ENCODE measurements at places on chromosomes 13 and 19. TPM values are rescaled to one million over a fixed set of nuclear protein-coding genes. Genes with fewer than 3 reads are reported as not detected.

The PSG3 gene
- total RNA-seq: not detected

The GPR12 gene
- not detected for total RNA-seq

The KLHL1 gene
- total RNA-seq: 0.33 TPM

The GPR4 gene
- total RNA-seq: not detected

The GRIN2D gene
- total RNA-seq: 0.34 TPM

The INSR gene
- total RNA-seq: 67.5 TPM

The OVOL3 gene
- total RNA-seq: not detected

DNA sequence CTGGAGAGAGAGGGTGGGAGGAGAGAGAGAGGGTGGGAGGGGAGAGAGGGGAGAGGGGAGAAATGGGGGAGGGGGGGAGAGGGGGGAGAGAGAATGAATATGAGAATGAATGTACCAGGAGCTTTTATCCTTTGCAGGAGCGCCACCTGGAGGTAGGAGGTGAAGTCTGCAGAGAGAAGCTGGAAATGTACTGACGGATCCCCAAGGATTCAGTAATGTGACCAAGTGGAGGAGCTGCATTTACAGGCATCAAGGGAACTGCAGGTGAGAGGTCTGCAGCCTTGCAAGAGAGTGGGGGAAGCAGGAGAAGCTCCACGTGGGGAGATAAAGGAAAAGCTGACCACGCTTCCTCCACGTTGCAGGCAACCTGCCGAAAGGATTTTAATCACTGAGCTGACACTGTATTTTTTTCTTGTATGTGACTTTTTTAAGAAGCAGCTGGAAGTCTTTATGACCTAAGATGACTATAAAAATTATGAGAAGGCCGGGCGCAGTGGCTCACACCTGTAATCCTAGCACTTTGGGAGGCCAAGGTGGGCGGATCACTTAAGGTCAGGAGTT is 33.7 kb downstream of the VSTM1 start:
- peaks cover 16% of the 10 kb centered on the region for H3K27me3 ChIP-seq
- peak; percentile 35 for DNase-seq
- no peak overlapping the region for H3K27ac ChIP-seq
- no peak overlapping the region for H3K4me3 ChIP-seq
- H3K36me3 ChIP-seq: no peaks in the 10 kb centered on the region
- H3K4me1 ChIP-seq: no peaks in the 10 kb centered on the region

GRCh38 chr13:101673360-101674105 is 221.1 kb downstream of the ITGBL1 start:
- H3K4me1 ChIP-seq: no peaks in the 10 kb centered on the region
- H3K36me3 ChIP-seq: no peaks in the 10 kb centered on the region
- no peaks in the 10 kb centered on the region for H3K27me3 ChIP-seq

DNA sequence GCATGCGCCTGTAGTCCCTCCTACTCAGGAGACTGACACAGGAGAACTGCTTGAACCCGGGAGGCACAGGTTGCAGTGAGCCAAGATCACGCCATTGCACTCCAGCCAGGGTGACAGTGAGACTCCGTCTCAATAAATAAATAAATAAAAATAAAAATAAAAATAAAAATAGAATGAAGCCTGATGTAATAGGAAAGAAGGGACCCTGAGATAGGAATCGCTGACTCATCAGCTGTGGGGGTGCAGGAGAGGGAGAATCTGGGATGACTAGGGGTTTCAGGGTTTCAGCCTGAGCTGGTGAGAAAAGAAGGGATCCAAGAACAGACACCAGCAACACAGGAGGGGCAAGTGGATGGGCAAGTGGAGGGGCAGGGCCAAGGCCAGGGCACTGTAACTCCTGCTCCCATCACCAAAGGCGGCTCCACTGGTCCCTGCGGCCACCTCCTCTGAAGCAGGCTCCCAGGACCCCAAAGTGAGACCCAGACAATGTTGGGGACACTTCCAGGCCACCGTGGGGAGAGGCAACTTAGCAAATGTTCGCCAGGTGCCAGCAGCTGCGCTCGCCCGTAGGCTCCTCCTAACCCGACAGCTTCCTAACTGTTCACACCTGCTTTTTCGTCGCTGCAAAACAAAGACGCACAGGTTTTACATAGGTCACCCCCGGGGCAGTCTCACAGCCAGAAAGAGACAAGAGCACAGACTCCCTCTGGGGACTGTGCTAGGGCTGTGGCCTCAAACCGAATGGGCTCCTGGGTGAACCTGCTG is 1.2 kb downstream of the HAUS8 start:
- H3K36me3 ChIP-seq: peaks cover 4% of the 10 kb centered on the region
- no peaks in the 10 kb centered on the region for H3K27me3 ChIP-seq
- peaks cover 22% of the 10 kb centered on the region for H3K4me1 ChIP-seq
- DNase-seq: no peak

- H3K27ac ChIP-seq: no peak overlapping the region
- H3K4me3 ChIP-seq: no peak overlapping the region
- H3K27me3 ChIP-seq: no peaks in the 10 kb centered on the region
Measured at GRCh38 chr13:106367361-106367971, 168.0 kb downstream of the EFNB2 start.

DNA sequence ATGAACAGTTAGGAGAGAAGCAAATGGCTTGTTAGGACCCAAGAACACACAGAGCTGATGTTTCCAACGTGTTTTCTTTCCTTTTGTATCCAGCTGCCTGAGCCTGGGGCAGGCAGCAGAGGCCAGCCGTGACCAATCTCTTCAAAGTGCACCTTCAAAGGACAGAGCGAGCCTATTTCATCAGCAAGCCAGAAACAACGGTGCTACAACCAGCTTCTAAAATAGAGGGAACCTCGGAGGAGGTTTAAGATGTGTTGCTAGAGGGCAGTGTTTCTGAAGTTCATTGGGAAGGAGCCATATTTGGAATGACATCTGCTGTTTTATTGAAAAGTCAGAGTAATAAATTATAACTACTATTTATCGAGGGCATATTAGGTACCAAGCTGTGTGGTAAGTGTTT is 56.2 kb upstream of the RFC3 start:
- DNase-seq: no peak
- peak overlapping the region; percentile 81 for H3K27ac ChIP-seq
- no peaks in the 10 kb centered on the region for H3K36me3 ChIP-seq
- no peaks in the 10 kb centered on the region for H3K27me3 ChIP-seq
- no peak overlapping the region for H3K4me3 ChIP-seq

GRCh38 chr13:113118261-113119021 is 4.2 kb upstream of the F10 start:
- peaks cover 11% of the 10 kb centered on the region for H3K27me3 ChIP-seq
- peaks cover 12% of the 10 kb centered on the region for H3K4me1 ChIP-seq
- H3K27ac ChIP-seq: no peak overlapping the region
- no peak overlapping the region for H3K4me3 ChIP-seq
- H3K36me3 ChIP-seq: no peaks in the 10 kb centered on the region

GRCh38 chr13:48656608-48657007 is 2.9 kb downstream of the CYSLTR2 start:
- peaks cover 27% of the 10 kb centered on the region for H3K4me1 ChIP-seq
- H3K27me3 ChIP-seq: no peaks in the 10 kb centered on the region
- no peaks in the 10 kb centered on the region for H3K36me3 ChIP-seq
- H3K27ac ChIP-seq: no peak overlapping the region

DNA sequence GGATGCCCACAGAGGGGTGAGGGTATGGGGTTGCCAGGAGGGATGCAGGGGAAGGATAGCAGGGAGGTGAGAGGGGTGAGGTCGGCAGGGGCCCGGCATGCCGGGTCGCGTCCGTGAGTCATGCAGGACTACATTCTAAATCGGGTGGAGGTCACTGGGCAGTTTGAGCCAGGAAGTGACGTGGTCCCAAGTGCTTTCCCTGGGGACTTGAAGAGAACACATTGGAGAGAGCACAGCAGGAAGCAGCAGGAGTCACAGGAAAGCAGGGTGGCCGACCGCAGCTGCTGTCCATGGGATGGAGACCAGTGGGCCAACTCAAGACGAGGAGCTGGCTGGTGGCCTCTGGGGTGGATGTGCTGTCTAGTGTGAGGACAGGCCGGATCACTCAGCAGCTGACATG is 92.0 kb upstream of the WASF3 start:
- peaks cover 18% of the 10 kb centered on the region for H3K27me3 ChIP-seq
- H3K4me3 ChIP-seq: no peak overlapping the region
- no peaks in the 10 kb centered on the region for H3K36me3 ChIP-seq
- H3K4me1 ChIP-seq: peaks cover 1% of the 10 kb centered on the region

GRCh38 chr19:8585894-8586750 is 8.9 kb upstream of the MYO1F start:
- H3K4me1 ChIP-seq: no peaks in the 10 kb centered on the region
- H3K27ac ChIP-seq: no peak overlapping the region
- DNase-seq: peak; percentile 51

GRCh38 chr19:10836479-10837330 is 693 bp upstream of the TMED1 start:
- peak overlapping the region; percentile 100 for H3K27ac ChIP-seq
- peak overlapping the region; percentile 94 for H3K4me3 ChIP-seq
- peaks cover 5% of the 10 kb centered on the region for H3K36me3 ChIP-seq

GRCh38 chr19:13408889-13409518 is 97.3 kb downstream of the CACNA1A start:
- no peaks in the 10 kb centered on the region for H3K4me1 ChIP-seq
- no peak for DNase-seq
- H3K36me3 ChIP-seq: no peaks in the 10 kb centered on the region
- no peak overlapping the region for H3K27ac ChIP-seq
- no peak overlapping the region for H3K4me3 ChIP-seq

- H3K4me1 ChIP-seq: peaks cover 19% of the 10 kb centered on the region
- peaks cover 25% of the 10 kb centered on the region for H3K27me3 ChIP-seq
Measured at GRCh38 chr13:34941436-34941834, 635 bp upstream of the NBEA start.

DNA sequence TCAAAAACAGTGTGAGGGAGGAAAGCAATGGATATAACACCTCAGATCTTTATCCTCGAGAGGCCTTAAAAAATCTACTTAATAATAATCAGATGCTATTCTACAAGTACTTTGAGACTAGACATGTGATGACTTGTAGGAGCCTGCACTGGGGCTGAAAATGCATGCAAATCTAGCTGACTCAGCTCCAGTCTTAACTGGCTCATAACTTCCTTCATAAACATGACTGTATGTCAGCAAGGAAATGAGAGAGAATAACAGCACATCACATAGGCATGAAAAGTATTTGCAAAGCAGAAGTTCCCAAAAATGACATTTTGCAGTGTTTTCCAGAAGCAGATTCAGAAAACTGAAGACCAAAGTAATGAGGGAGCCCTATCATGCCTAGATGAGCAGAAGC is 38.1 kb downstream of the PSG5 start:
- H3K27ac ChIP-seq: no peak overlapping the region
- no peak for DNase-seq
- no peaks in the 10 kb centered on the region for H3K36me3 ChIP-seq
- no peak overlapping the region for H3K4me3 ChIP-seq
- H3K4me1 ChIP-seq: no peaks in the 10 kb centered on the region

DNA sequence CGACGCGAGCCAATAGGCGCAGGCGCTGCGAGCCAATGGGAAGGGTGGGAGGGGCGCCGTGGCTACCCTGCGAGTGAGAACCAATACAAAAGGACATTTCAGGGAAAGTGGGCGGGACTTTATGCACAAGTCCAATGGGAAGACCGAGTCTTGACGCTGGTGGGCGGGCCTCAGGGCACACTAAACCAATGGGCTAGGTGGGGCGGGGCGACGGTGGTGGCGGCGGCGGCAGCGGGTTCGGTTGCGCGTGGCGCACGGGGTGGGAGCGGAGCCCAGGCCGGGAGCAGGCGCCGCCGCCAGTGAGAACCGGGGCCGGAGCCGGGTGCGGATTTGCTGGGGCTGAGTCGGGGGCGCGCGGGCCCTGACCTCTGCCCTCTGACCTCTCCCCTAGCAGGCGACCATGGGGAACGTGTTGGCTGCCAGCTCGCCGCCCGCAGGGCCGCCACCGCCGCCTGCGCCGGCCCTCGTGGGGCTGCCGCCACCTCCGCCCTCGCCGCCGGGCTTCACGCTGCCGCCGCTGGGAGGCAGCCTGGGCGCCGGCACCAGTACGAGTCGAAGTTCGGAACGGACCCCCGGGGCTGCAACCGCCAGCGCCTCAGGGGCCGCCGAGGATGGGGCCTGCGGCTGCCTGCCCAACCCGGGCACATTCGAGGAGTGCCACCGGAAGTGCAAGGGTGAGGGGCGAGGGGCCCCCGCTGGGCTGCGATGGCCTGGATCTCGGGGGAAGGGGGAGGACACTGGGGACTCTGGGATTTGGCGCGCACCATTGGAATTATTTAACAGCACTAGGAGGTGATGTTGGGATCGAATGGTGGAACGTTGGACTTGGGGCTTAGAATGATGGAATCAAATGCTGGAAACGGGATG is at the start of gene TOMM40:
Gene TOMM40, plus strand, starts transcription at position 239 of the 867 bp plus-strand sequence. Its CDS starts 162 bp downstream, at position 401.
- DNase-seq: peak; percentile 22
- H3K4me1 ChIP-seq: peaks cover 17% of the 10 kb centered on the region
- no peaks in the 10 kb centered on the region for H3K27me3 ChIP-seq
- H3K4me3 ChIP-seq: peak within 1 kb of the TSS; percentile 82
- peak within 1 kb of the TSS; percentile 97 for H3K27ac ChIP-seq
- peaks cover 31% of the 10 kb centered on the region for H3K36me3 ChIP-seq

Data from progenitor cell of endocrine pancreas (in vitro differentiated cells).